ENCODE measurements at places on chromosomes 6 and 20. TPM values are rescaled to one million over a fixed set of nuclear protein-coding genes. Genes with fewer than 3 reads are reported as not detected.

Gene CGAS
- 25.7 TPM for total RNA-seq

Gene TP53TG5
- not detected for total RNA-seq

Gene DCDC2
- total RNA-seq, result not detected

Gene MYBL2
- 175 TPM for total RNA-seq

Gene NOP56
- 409 TPM for total RNA-seq

Gene APCDD1L
- not detected for total RNA-seq

Gene GPX5
- total RNA-seq, result not detected

Gene RNF39
- total RNA-seq, result not detected

Gene SIRPD
- 1.1 TPM for total RNA-seq

Gene CFAP61
- 0.41 TPM for total RNA-seq

Gene PIGU
- 22.0 TPM for total RNA-seq

Gene KHDC1L
- not detected for total RNA-seq

Gene CCR6
- total RNA-seq, result 7.3 TPM

Gene CRISP3
- not detected for total RNA-seq

Gene ZNF831
- 0.97 TPM for total RNA-seq

Gene CST2
- total RNA-seq, result not detected

Gene GSTA4
- total RNA-seq, result 3.4 TPM

Gene MCHR2
- not detected for total RNA-seq

Gene SLC25A27
- total RNA-seq, result not detected

Gene MOG
- not detected for total RNA-seq

Gene COX4I2
- not detected for total RNA-seq

Gene HFE
- total RNA-seq, result 3.2 TPM

Gene KCNK16
- total RNA-seq, result not detected

Gene ADGRF5
- total RNA-seq, result 0.13 TPM

Gene SEL1L2
- total RNA-seq, result not detected

Gene IL17F
- not detected for total RNA-seq

Gene MMP24
- total RNA-seq, result not detected

Gene RANBP9
- 28.7 TPM for total RNA-seq

Gene XKR7
- total RNA-seq, result not detected

Gene PHACTR1
- 69.7 TPM for total RNA-seq

Gene IBTK
- total RNA-seq, result 22.0 TPM
